ENCODE measurements at places on chromosomes 3 and 15. TPM values are rescaled to one million over a fixed set of nuclear protein-coding genes. Genes with fewer than 3 reads are reported as not detected.

ACAA1 gene
- total RNA-seq, result 57.7 TPM

NRG4 gene
- 8.7 TPM for total RNA-seq

KCNMB3 gene
- 4.1 TPM for total RNA-seq

CHP1 gene
- total RNA-seq, result 54.1 TPM

SLC24A5 gene
- not detected for total RNA-seq

TGM4 gene
- 0.09 TPM for total RNA-seq

ZDHHC23 gene
- total RNA-seq, result 4.2 TPM

SPESP1 gene
- total RNA-seq, result not detected

DUOX1 gene
- 7.2 TPM for total RNA-seq

ADAMTS7 gene
- total RNA-seq, result 98.7 TPM

LMOD3 gene
- not detected for total RNA-seq

KCTD6 gene
- 10.5 TPM for total RNA-seq

ACKR2 gene
- total RNA-seq, result 1.2 TPM

SEC61A1 gene
- 206 TPM for total RNA-seq

CYP1A1 gene
- 0.27 TPM for total RNA-seq

NLGN1 gene
- 3.7 TPM for total RNA-seq

MAPKAPK3 gene
- total RNA-seq, result 33.6 TPM

RBPMS2 gene
- 14.6 TPM for total RNA-seq

SPSB4 gene
- 12.9 TPM for total RNA-seq

CPNE9 gene
- not detected for total RNA-seq

KNG1 gene
- total RNA-seq, result not detected

CPLX3 gene
- 0.14 TPM for total RNA-seq

SCN11A gene
- total RNA-seq, result 1.6 TPM

TNNC1 gene
- total RNA-seq, result 4.6 TPM

MESP1 gene
- total RNA-seq, result 0.89 TPM

CA12 gene
- total RNA-seq, result 1.0 TPM

LHFPL4 gene
- total RNA-seq, result not detected

ARNT2 gene
- 20.2 TPM for total RNA-seq

P2RY1 gene
- 8.9 TPM for total RNA-seq

POLQ gene
- total RNA-seq, result 6.2 TPM

GPR149 gene
- not detected for total RNA-seq

GP9 gene
- total RNA-seq, result not detected

FBLN2 gene
- 67.5 TPM for total RNA-seq

HES1 gene
- 108 TPM for total RNA-seq

ABTB1 gene
- total RNA-seq, result 15.9 TPM

GOLGA8J gene
- total RNA-seq, result not detected

GOLGA6A gene
- total RNA-seq, result 0.20 TPM

KLHL40 gene
- not detected for total RNA-seq

CFAP20DC gene
- 6.1 TPM for total RNA-seq

AADAC gene
- total RNA-seq, result not detected

SUSD5 gene
- 1.7 TPM for total RNA-seq
